Activated T-cell treated with anti-CD3 and anti-CD28 coated beads for 1 hour (primary cell): ENCODE measurements at places on chromosomes 1 and 21.

DNA sequence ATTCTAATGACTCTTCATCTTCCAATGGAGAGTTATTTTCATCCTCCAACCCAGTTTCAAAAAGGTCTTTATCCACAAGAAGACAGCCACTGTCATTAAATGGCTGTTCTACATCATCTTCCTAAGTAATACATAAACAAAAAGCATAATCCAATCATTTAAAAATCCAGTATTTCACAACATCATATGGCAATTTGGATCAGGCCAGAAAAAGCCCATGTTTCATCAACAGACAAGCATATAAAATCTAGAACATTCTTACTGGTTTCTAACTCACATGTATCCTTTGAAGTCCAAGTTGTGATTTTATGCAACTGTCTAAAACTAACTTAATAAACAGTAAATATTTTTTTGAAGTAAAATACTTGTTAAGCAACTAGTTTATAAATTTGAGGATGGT is 6.6 kb downstream of the CLSPN start:
- DNase-seq = no peak

DNA sequence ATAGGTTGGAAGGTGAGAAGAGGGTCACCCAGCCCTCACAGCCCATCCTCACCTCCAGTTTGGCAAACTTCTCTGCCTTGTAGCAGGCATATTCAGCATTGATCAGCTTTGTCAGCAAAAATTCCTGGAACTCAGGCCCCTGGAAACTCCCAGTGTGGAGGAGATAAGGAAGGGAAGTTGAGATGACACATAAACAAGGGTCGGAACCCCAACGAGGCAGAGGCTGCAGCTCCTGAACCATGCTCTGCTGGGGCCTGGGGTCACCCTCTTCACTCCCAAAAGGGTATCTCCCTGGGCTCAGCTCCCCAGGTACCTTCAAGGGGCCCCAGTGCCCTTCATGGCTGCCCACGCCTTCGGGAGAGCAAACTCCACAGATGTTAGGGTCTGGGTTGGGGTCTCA is 60.4 kb downstream of the RAP1GAP start:
- DNase-seq = no peak

GRCh38 chr1:229068270-229068987 is 202.5 kb upstream of the RAB4A start:
- no peak for DNase-seq

GRCh38 chr1:178498896-178499675 is 2.3 kb upstream of the CLEC20A start:
- DNase-seq = no peak

DNA sequence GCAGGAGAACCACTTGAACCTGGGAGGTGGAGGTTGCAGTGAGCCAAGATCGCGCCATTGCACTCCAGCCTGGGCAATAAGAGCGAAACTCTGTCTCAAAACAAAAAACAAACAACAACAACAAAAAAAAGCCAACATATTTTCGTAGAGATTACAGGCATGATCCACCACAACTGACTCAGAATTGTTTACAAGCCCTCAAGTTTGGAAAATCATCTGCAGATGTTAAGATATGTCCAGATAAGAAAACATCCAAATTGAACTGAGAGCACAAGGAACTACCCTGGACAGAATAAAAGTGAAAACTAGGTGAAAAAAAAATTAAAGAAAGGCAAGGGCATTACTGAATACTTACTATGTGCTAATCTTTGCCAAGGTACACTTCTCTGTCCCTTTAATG is 89.8 kb upstream of the WLS start:
- DNase-seq = no peak

DNA sequence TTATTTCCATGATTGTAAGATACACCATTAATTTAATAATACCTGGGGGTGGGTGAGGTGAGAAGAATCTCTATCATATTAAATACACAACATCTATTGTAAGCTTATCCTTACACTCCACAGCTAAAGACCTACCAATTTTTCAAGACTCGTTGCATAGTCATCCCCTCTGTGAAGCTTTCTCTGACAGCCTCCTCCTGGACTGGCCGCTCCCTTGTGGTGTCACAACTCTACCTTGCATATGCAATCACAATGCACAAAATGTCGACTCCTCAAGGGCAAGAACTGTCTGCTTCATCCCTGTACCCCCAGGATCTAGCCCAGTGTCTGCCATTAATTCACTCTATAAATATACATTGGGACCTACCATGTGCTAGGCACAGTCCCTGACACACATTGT is 2.4 kb upstream of the PTGFRN start:
- DNase-seq = no peak

GRCh38 chr1:86582161-86582560 is 35.3 kb downstream of the CLCA4 start:
- DNase-seq = no peak

- DNase-seq = no peak
Observed at GRCh38 chr1:153848805-153849204, 73.6 kb downstream of the SLC27A3 start.
